Activated CD4-positive, alpha-beta T cell treated with anti-CD3 and anti-CD28 coated beads, Interleukin-2, amount 10 ng/mL, durations not matched to agents 24 days and 14 days (primary cell): ENCODE measurements at places on chromosomes 6 and 20. TPM values are rescaled to one million over a fixed set of nuclear protein-coding genes. Genes with fewer than 3 reads are reported as not detected.

POU5F1 gene
- total RNA-seq: not detected in 2 replicates

PERP gene
- 4.8 TPM in 2 replicates for total RNA-seq

SPACA1 gene
- not detected in 2 replicates for total RNA-seq

SIRPG gene
- total RNA-seq: 33.8 and 34.3 TPM in 2 replicates

ZNF451 gene
- total RNA-seq: 58.1 and 61.2 TPM in 2 replicates

CFAP61 gene
- not detected in 2 replicates for total RNA-seq

ISM1 gene
- 5.3 and 5.4 TPM in 2 replicates for total RNA-seq
